NCI-H524 treated with DMSO at 0.1 percent for 48 hours (cell line): ENCODE measurements at places on chromosomes 5 and 9.

- DNase-seq: no peak
Observed at GRCh38 chr9:75238311-75238976, 150.1 kb downstream of the OSTF1 start.

DNA sequence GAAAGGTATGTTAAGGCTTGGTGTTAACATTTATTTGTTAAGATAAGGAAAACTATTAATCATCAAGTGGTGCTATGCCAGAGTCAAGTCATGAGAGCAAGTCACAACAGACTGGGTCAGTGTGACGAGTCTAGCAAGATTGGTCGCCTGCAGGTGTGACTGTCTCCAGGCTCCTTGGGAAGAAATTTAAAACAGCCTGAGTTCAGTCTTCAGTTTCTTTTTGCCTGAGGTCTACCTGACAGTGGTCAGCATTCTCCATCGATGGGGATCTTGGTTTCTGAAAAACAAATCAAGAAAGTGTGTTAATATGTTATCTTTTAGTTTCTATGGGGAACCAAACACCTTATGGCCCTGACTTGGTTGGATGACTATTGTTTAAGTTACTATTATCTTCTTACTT lies 56.3 kb downstream of the CETN3 start:
- DNase-seq: no peak

DNA sequence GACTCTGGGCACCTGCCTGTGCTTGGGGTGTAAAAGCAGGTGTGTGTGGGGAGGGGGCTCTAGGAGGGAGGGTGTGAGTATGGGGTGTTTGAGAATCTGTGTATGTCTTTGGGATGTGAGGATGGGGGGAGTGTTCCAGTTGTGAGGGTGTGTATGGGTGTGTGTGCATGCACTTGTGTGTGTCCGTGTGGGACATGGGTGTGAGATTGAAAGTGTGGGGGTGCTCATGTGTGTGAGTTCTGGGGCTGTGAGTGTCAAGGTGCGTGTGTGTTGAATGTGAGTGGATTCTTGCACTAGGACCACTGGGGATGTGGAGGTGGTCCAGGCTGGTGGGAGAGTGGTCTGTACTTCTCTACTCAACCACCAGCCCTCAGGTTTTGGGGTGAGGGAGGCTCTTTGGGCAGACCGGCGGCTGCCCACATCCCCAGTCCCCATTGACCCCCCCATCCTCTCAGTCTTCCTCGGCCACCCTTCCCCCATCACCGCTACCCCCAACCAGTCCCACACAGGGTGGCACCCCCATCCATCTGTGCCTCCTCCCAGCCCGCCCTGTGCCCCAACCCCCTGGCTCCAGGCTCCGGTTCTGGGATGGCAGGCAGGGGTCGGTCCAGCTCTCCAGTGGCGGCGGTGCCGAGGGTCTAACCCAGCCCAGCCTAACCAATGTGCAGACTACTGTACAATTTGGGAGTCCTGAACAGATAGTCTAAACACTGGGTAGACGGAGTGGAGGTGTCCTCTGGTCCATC lies 31.5 kb downstream of the GOLGA2 start:
- DNase-seq: no peak

DNA sequence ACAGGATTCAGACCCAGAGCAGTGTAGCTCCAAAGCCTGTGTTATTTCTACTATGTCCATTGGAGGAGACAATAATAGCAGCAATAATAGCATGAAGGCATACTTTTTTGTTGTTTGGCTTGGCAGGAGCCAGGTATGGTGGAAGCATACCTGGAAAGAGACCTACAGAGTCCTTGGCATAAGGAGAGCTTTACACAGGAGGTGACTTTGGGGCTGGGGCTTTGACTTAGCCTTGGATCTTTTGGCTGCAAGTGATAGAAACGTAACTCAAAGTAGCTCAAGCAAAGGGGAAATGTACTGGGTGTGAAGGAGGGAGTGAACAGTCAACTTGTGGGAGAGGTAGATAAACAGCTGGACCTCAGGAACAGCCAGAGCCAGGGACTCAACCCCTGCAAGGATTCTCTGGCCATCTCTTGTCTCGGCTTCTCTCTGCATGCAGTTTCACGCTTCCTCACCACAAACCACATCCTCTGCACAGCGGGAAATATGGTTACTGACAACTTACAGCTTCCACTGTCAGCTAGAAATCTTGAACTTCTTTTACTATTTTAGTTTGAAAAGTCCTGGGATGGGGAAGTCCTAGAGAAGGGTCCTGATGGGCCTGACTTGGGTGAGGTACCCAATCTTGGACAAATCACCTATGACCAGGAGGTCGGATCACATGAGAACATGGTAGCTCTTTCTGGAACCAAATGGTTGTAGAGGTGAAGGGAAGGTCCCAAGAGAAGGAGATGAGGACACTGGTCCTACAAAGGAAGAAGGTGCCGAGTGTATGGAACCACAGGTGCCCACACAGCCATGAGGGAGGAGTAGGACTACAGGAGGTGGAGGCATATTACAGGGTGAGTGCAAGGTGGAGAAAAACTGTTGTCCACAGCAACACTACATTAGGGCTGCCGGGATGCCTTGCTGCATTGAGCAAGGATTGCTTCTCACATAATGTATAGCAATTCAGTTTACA lies 47.0 kb upstream of the TGFBR1 start:
- no peak for DNase-seq

DNA sequence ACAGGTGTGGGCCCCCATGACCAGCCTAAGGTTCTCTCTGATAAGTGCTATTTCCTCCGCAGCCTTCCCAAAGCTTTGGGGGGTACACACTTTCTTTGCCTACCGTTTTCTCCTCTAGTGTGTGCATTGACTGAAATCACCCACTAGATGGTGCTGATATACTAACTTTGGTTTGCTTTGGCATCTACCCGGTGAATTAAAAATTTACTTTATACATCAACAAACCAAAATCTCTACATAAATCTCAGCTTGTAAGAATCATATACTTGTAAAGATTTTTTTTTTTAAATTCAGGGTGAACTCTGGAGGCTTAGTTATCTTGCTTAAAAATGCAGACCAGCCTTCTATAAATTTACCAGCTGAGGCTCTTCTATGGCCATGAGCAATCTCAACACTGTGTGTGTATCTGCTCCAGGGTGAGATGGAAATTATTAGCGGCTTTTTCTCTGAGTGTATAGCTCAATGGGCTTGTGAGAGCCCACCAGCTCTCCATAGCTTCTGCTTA lies 475.7 kb upstream of the TNC start:
- DNase-seq: no peak

GRCh38 chr9:89465001-89465451 lies 32.9 kb downstream of the SEMA4D start:
- DNase-seq: no peak

DNA sequence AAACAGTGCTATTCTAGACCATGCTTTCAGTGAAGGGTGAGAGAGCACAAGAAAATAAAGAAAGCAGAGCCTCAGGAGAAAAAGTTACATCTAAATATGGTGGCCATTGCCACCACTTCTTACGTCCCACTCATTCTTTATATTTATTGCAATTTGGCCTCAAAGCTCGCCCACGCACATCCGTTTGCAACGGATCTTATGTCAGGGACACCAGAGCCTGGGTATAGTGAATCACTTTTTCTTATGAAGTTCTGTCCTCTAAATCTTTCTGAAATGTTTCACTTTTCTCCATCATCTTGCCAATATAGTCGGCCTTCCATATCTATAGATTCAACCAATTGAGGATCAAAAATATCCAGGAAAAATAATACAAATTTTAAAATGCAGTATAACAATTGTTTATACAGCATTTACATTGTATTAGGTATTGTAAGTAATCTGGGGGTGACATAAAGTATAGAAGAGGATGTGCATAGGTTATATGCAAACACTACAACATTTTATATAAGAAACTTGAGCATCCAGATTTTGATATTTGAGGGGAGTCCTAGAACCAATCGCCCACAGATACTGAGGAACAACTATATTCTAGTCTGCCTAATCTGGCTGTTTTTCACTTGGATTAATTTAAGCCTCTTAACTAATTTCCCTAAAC lies 35.2 kb downstream of the GOLPH3 start:
- DNase-seq: no peak

- DNase-seq: no peak
Observed at GRCh38 chr9:36842560-36843530, 191.2 kb downstream of the PAX5 start.
